Epithelial cell of umbilical artery (primary cell): ENCODE measurements at places on chromosomes 6 and 20. TPM values are rescaled to one million over a fixed set of nuclear protein-coding genes. Genes with fewer than 3 reads are reported as not detected.

Gene HMGCLL1
- not detected in 2 replicates for total RNA-seq

Gene SLC2A10
- total RNA-seq = 10.6 and 13.3 TPM in 2 replicates

Gene C20orf202
- total RNA-seq = not detected in 2 replicates

Gene PTCRA
- not detected in 2 replicates for total RNA-seq

Gene PERP
- total RNA-seq = 9.1 and 11.4 TPM in 2 replicates
